Mesothelial cell of epicardium (in vitro differentiated cells): ENCODE measurements at places on chromosomes 7 and 10.

GRCh38 chr10:13352519-13352918, 4.4 kb upstream of the SEPHS1 start:
- no peak overlapping the region for H3K4me3 ChIP-seq
- peaks cover 23% of the 10 kb centered on the region for H3K4me1 ChIP-seq
- peaks cover 33% of the 10 kb centered on the region for H3K27me3 ChIP-seq
- no peak for DNase-seq

GRCh38 chr10:95388539-95388938, 97.7 kb upstream of the PDLIM1 start:
- DNase-seq = no peak
- H3K4me1 ChIP-seq = peaks cover 4% of the 10 kb centered on the region
- H3K36me3 ChIP-seq = no peaks in the 10 kb centered on the region
- H3K27ac ChIP-seq = no peak overlapping the region
- no peak overlapping the region for H3K4me3 ChIP-seq

DNA sequence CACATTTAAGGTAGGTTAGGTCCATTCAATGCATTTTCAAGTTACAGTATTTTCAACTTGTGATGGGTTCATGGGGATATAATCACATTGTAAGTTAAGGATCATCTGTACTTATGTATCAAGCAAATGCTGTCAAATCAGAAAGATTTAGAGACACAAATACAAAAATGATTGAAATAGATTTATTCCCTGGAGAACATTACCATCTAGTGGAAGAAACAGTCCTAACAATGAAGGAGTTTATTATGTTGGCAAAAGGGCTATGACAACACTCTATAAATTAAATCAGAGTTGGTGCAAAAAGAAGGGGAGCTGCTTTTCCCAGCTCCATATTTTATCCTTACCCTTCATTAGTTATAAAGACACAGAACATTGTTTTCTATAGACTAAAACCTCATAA, 69.0 kb downstream of the PRSS58 start:
- H3K4me3 ChIP-seq = no peak overlapping the region
- peaks cover 17% of the 10 kb centered on the region for H3K27me3 ChIP-seq
- H3K4me1 ChIP-seq = no peaks in the 10 kb centered on the region
- no peak overlapping the region for H3K27ac ChIP-seq

DNA sequence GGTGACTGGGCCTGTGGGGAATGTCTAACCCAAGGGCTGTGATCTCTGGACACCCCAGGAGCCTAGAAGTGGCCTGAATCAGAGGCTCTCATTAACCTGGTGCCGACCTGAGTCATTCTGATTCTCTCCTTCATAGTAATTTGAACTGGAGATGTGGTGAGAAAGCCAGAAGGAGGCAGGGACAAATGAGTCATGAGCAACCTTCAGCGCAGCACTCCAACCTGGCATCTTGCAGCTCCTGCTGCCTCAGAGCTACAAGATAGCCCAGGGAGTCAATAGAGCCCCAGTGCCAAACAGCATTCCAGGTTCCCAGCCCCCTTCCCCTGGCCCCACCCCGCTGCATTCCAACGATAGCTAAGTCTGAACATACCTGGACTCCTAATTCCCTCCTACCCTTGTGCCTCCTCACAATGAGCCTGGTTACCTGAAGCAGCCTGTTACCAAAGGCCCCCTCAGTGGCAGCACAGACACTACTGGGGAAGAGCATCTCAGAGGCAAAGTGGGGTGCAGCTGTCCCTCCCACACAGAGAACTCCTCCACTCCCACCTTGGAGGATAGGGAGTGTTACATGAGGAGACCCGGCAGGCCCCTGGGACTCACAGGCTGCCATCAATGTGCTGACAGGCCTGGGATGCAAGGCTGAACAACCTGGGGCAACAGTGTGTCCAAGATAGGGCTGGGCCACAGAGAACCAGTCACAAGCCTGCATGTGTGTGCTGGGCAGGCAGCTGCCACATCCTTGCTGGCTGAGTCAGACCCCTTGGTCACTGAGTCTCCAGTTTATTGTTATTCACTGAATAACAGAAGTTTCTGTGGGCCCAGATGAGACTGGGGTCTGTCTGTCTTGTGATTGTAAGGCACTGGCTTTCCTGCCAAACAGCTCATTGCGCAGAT, 76.8 kb upstream of the LEP start:
- H3K4me1 ChIP-seq = peaks cover 19% of the 10 kb centered on the region
- H3K27me3 ChIP-seq = peaks cover 96% of the 10 kb centered on the region
- H3K27ac ChIP-seq = no peak overlapping the region

DNA sequence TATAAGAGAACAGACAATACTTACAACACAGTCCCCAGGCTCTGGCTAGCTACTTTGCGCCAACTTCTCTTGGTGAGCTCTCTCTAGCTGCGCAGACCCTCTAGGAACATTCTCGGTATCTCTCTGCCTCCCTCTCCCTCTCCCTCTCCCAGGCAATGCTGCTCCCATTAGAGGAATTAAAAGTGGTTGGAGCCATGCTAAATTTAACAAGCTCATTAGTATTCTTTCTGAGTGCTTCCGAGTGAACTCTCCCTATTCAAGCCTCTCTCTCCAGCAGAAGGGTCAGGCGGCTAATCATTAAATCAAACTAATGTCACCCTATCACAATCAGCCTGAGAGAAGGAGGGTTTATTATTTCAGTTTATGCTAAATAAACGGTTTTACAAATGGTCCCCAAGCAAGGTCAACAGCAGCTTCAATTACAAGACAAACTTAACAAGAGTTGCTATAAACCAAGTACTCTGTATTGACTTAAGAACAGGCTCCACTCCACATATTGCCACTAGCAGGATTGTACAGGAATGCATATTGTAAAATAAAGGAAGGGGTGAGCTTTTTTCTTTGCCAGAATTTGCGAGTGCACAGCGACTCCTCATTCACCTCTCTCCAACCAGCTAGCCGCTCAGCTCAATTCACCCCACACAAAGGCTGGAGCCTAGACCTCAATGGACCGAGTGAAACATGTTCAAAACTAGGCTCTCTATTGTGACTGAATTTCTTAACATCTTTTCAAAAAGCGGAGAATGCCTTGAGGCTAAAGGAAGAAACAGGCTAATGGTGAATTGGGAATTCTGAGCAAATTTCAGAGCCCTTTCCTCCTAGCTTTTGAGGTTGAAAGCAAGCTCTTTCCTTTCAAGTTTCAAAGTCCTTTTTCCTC, 84.4 kb downstream of the GLI3 start:
- peaks cover 22% of the 10 kb centered on the region for H3K4me1 ChIP-seq
- no peak overlapping the region for H3K27ac ChIP-seq
- H3K36me3 ChIP-seq = peaks cover 2% of the 10 kb centered on the region
- no peak for DNase-seq

DNA sequence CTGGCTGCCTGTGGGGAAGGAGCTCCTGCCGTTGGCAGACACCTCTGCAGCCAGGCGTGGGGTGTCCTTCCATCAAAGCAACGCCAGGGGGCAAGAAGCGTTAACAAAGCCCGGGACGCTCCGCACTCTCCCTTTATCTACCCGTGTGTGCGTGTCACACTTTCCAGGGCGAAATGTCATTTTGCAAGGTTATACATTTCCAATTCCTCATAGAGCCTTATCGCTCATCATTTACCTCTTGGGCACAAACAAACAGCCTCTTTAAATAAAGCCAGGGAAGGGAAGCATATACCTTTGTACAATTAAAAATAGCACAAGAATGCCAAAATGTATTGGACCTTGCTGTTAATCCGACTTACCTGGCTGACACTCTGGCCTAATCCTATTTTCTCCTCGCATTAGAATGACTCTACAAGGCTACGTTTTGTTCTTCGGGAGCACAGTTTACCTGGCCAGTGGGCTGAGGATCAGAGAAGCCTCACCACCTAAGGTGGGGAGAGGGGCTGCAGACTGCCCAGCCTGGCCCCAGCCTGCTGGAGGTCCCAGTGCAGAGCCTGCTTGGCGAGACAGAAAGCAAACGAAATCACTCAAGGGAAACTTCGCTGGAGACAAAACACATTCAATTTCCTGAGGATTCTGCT, 77.6 kb upstream of the EN2 start:
- no peak overlapping the region for H3K4me3 ChIP-seq
- peaks cover 99% of the 10 kb centered on the region for H3K27me3 ChIP-seq
- no peaks in the 10 kb centered on the region for H3K36me3 ChIP-seq
- H3K4me1 ChIP-seq = peaks cover 11% of the 10 kb centered on the region
- H3K27ac ChIP-seq = no peak overlapping the region

DNA sequence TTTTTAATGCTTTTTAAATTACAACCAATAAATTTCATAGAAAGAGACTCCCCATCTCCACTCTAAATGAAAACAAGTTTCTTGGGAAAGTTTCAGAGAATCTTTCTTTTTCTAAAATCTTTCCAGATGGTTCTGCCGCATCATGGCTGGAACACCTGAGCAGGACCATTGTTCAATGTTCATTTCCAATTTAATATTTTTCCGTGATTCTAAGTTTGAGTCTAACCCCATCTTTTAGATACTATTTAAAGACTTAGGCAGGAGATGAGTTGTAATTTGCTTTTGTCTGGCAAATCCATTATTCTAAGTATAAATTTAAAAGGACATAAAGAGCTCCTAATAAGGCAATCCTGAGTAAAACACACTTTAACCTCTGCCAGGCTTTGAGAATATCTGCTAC, 325.2 kb downstream of the BICC1 start:
- no peaks in the 10 kb centered on the region for H3K36me3 ChIP-seq
- H3K27ac ChIP-seq = no peak overlapping the region
- no peak overlapping the region for H3K4me3 ChIP-seq
- peaks cover 38% of the 10 kb centered on the region for H3K4me1 ChIP-seq
- H3K27me3 ChIP-seq = no peaks in the 10 kb centered on the region
- DNase-seq = no peak

- H3K4me3 ChIP-seq = peak within 1 kb of the TSS; percentile 93
- DNase-seq = no peak
- peak within 1 kb of the TSS; percentile 92 for H3K27ac ChIP-seq
- H3K4me1 ChIP-seq = peaks cover 63% of the 10 kb centered on the region
These were observed at the start of gene DLX5 for GRCh38 chr7:97024209-97025129. DLX5 (minus strand) TSS chr7:97024831; CDS start chr7:97024623, 208 bp downstream.

- H3K27me3 ChIP-seq = no peaks in the 10 kb centered on the region
- DNase-seq = no peak
- H3K27ac ChIP-seq = no peak overlapping the region
- H3K4me1 ChIP-seq = no peaks in the 10 kb centered on the region
- peaks cover 8% of the 10 kb centered on the region for H3K36me3 ChIP-seq
- H3K4me3 ChIP-seq = no peak overlapping the region
These were observed 22.0 kb upstream of the MICALL2 start for GRCh38 chr7:1481300-1481699.

DNA sequence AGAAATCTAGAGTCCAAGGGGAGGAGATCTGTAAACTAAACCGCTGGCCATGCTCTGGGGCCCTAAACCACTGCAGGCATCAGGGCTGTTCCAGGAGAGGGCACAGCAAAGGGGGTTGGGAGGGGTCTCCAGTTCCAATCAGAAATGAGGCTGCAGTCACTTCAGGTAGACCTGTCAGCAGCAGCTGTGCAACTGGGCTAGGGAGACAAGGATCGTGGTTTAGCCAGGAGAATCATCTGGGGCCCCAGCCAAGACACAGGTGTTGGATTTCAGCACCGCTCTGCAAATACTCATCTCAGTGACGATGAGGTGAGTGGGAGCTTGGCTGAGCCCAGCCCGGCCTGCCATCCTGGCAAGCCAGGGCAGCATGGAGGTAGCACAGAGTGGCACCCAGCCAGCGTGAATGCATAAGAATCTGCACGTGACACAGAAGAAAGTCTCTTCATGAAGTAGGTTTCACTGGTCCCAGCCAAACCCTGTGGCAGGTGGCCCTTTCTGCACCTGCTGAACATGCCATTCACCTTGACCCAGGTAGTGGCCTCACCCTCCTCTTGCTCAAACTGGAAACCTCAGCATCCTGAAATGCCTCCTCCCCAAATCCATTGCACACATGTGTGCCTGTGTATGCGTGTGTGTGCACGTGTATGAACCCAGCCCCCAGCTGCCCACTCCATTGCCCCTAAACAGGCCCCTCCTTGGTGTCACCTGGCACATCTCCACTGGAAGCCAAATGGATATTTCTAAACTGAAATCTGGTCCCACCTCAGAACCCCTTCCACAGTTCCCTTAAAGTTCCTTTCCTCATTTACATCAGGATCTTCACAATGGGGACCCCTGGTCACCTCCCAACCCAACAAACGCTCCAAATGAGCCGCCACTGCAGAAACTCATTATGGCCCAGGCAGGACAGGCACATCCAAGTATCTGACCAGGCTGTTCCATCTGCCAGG, 9.6 kb downstream of the GPRIN2 start:
- no peak overlapping the region for H3K4me3 ChIP-seq
- H3K36me3 ChIP-seq = no peaks in the 10 kb centered on the region

GRCh38 chr10:95688648-95689047, 5.1 kb downstream of the TCTN3 start:
- no peaks in the 10 kb centered on the region for H3K27me3 ChIP-seq
- H3K4me3 ChIP-seq = no peak overlapping the region

GRCh38 chr10:105706281-105707026, 1065.4 kb downstream of the SORCS3 start:
- no peak overlapping the region for H3K27ac ChIP-seq
- no peaks in the 10 kb centered on the region for H3K4me1 ChIP-seq

DNA sequence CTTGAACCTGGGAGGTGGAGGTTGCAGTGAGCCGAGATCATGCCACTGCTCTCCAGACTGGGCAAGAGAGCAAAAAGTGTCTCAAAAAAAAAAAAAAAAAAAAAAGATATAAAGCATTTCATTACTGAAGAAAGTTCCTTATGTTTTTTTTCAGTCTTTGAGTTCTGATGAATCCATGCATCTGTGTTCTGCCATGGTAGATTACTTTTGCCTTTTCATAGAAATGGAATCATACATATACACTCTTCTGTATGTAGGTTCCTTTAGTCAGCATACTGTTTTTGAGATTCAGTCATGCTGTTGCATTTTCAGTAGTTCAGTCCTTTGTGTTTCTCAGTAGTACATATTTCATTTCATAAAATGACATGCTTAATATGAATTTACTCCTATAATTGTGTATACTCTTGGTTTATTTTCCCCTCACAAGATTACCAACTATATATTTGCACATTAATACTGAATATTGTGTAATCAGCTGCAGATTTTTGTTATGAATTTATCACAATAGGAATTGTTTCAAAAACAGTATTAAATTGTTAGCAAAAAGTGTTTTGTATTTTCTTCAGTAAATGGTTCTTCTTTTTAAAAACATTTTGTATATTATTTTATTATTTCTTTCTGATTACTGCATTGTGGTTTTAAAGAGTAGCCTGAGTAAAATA, 2.8 kb upstream of the ZNF777 start:
- no peaks in the 10 kb centered on the region for H3K36me3 ChIP-seq
- no peak overlapping the region for H3K4me3 ChIP-seq
- H3K27ac ChIP-seq = no peak overlapping the region
- no peak for DNase-seq
- peaks cover 5% of the 10 kb centered on the region for H3K27me3 ChIP-seq
